ENCODE measurements at places on chromosomes 5 and 9.

GRCh38 chr5:94693043-94693822, 74.8 kb downstream of the SLF1 start:
- H3K36me3 ChIP-seq: peaks cover 2% of the 10 kb centered on the region
- no peak overlapping the region for H3K27ac ChIP-seq
- H3K4me1 ChIP-seq: no peaks in the 10 kb centered on the region
- H3K27me3 ChIP-seq: no peaks in the 10 kb centered on the region
- DNase-seq: peak; percentile 46

- H3K36me3 ChIP-seq: no peaks in the 10 kb centered on the region
- H3K27ac ChIP-seq: no peak overlapping the region
- no peak overlapping the region for H3K4me3 ChIP-seq
- no peaks in the 10 kb centered on the region for H3K4me1 ChIP-seq
- no peak for DNase-seq
Observed at GRCh38 chr9:122186777-122187470, 27.2 kb downstream of the MORN5 start.

- H3K4me1 ChIP-seq: no peaks in the 10 kb centered on the region
- H3K36me3 ChIP-seq: no peaks in the 10 kb centered on the region
- peak; percentile 7 for DNase-seq
- no peak overlapping the region for H3K4me3 ChIP-seq
Observed at GRCh38 chr9:18683312-18683711, 209.4 kb downstream of the ADAMTSL1 start.

- H3K27ac ChIP-seq: no peak overlapping the region
- H3K4me3 ChIP-seq: no peak overlapping the region
- DNase-seq: no peak
- peaks cover 8% of the 10 kb centered on the region for H3K36me3 ChIP-seq
- no peaks in the 10 kb centered on the region for H3K27me3 ChIP-seq
Observed at GRCh38 chr9:111920531-111920930, 23.9 kb downstream of the UGCG start.

- H3K36me3 ChIP-seq: no peaks in the 10 kb centered on the region
- no peak for DNase-seq
- H3K4me3 ChIP-seq: no peak overlapping the region
- no peak overlapping the region for H3K27ac ChIP-seq
- no peaks in the 10 kb centered on the region for H3K27me3 ChIP-seq
Observed at GRCh38 chr9:35680331-35681105, 6.8 kb downstream of the CA9 start.

GRCh38 chr9:72773570-72773969, 179.3 kb downstream of the ALDH1A1 start:
- no peaks in the 10 kb centered on the region for H3K27me3 ChIP-seq
- H3K36me3 ChIP-seq: no peaks in the 10 kb centered on the region
- no peak overlapping the region for H3K27ac ChIP-seq

DNA sequence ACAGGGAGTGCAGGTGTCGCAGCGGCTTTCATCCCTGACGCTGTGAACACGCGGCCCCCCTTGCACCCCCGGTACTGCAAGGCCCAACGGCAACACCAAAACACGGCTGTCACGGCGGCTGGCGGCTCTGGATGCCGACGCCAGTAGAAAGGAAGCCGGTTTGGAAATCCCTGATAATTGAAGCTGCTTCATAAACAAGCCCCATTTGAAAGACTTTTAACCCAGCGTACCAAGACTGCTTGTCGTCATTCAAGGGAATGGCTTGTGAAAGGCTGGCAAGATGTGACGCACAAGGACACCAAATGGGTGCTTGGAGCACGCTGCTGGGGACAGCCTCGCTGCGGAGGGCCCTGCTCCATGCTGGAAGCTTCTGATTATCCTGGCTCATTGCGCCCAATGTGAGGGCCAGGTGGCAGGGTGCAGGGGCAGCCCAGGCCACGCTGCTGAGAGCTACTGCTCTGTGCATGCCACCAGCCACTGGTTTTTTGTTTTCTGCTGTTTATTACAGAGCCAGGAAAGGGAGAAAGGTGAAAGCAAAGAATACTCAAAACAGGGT, 63.1 kb downstream of the GTF3C4 start:
- no peaks in the 10 kb centered on the region for H3K27me3 ChIP-seq
- no peak for DNase-seq
- no peak overlapping the region for H3K4me3 ChIP-seq
- no peaks in the 10 kb centered on the region for H3K36me3 ChIP-seq

- no peaks in the 10 kb centered on the region for H3K4me1 ChIP-seq
- H3K36me3 ChIP-seq: no peaks in the 10 kb centered on the region
- no peak overlapping the region for H3K4me3 ChIP-seq
- no peak for DNase-seq
- H3K27me3 ChIP-seq: no peaks in the 10 kb centered on the region
Observed at GRCh38 chr9:116175614-116176013, 22.0 kb downstream of the PAPPA start.

DNA sequence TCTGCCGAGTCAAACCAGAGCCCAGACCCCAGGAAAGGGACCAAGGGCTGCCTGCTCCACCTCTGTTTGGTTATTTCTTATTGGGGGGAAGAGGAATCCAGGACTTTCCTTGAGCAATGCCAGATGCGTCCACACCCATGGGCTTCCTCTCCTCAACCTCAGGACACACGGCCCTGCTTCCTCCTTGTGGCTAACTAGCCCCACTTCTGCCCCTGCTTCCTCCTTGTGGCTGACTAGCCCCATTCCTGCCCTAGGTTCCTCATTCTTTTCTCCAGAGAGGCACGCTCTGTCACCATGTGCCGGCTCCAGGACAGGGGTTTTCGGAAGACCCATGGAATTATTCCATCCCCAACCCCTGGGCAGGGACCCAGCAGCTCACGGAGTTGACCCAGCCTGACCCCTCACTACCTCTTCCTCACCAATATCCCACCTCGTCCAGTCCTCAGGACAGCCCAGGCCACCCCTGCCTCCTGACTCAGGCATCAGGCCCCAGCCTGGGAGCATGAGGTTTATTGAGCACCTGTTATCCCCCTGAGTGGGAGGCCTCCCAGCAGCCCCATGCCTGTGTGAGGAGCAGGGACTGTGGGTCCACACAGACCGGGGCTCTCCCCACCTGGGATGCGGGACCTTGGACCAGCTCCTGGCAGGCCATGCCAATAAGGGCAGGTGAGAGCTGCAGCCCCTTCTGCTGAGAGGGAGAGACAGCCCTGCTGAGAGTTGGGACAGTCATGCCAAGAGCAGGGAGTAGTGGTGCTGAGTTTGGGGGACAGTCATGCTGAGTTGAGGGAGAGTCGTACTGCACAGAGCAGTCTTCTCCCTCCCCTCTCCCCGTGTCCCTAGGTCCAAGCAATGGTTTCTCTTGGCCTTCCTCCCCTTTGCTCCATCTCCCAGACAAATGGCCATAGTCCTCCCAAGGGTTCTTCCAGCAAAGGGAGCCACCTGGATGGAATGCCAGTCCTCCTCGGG, 11.8 kb upstream of the FCN1 start:
- no peaks in the 10 kb centered on the region for H3K36me3 ChIP-seq
- H3K4me1 ChIP-seq: no peaks in the 10 kb centered on the region

GRCh38 chr9:124357721-124358361, 57.4 kb downstream of the PSMB7 start:
- H3K27ac ChIP-seq: no peak overlapping the region
- no peak for DNase-seq
- no peak overlapping the region for H3K4me3 ChIP-seq
- H3K36me3 ChIP-seq: peaks cover 7% of the 10 kb centered on the region

DNA sequence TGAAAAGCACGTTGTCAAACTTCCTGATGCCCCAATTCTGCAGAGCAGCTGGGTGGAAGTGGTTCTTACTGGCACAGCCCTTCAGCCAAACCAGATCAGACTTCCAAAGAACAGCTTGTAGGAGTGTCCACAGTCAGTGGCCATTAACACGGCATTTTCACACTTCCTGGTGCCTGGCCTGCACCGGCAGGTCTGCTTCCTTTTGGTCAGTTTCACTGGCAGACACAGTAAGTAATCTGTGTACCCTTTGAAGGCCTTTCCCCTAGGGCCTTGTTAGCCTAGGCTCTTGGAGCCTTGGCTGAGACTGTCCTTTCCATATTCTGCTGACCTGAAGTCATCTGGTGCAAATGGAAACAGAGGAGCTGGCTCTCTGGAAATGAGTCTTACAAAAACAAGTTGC, 297.5 kb upstream of the TNC start:
- no peaks in the 10 kb centered on the region for H3K27me3 ChIP-seq
- DNase-seq: no peak
- no peak overlapping the region for H3K27ac ChIP-seq
- H3K4me3 ChIP-seq: no peak overlapping the region
- H3K36me3 ChIP-seq: no peaks in the 10 kb centered on the region
- H3K4me1 ChIP-seq: no peaks in the 10 kb centered on the region

GRCh38 chr9:137960496-137960895, 82.9 kb downstream of the CACNA1B start:
- H3K27me3 ChIP-seq: no peaks in the 10 kb centered on the region
- no peaks in the 10 kb centered on the region for H3K36me3 ChIP-seq
- no peaks in the 10 kb centered on the region for H3K4me1 ChIP-seq
- no peak overlapping the region for H3K4me3 ChIP-seq

GRCh38 chr9:15249981-15250380, 57.0 kb downstream of the TTC39B start:
- H3K27ac ChIP-seq: no peak overlapping the region
- no peak for DNase-seq
- no peaks in the 10 kb centered on the region for H3K27me3 ChIP-seq
- H3K4me3 ChIP-seq: no peak overlapping the region
- H3K4me1 ChIP-seq: no peaks in the 10 kb centered on the region
- no peaks in the 10 kb centered on the region for H3K36me3 ChIP-seq

DNA sequence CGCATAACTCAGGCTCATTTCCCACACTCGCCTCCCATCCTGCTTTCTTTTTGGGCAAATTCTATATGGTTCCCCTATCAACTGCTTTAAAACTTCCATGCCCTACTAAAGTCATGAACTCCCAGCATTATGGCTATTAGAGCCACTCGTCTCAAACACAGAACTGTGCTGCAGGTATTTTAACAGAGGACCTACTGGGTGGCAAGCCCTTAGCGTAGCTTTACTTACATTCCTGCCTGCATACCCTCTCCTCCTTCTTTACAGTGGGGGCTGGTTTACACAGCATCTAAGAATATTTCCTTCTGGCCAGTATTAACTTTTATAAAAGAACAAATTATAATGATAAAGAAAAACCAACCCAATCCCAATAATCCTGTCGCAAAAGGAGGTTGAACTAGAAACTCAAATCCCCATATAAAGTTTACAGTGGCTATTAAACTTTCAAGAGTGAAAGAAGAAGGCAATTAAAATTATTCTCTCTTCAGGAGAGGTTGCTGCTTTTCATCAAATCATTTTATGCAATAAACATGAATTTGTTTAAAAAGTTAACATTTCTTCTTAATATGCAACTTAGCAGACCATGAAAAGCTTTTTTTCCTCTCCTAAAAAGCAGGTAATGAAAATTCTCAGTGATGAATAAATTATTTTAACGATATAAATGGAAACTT, 100.6 kb downstream of the ELAVL2 start:
- no peaks in the 10 kb centered on the region for H3K36me3 ChIP-seq
- no peak overlapping the region for H3K27ac ChIP-seq
- H3K27me3 ChIP-seq: no peaks in the 10 kb centered on the region
- no peak for DNase-seq
- H3K4me3 ChIP-seq: no peak overlapping the region
- no peaks in the 10 kb centered on the region for H3K4me1 ChIP-seq

- peak overlapping the region; percentile 17 for H3K27ac ChIP-seq
- DNase-seq: no peak
- no peaks in the 10 kb centered on the region for H3K27me3 ChIP-seq
- peaks cover 2% of the 10 kb centered on the region for H3K36me3 ChIP-seq
- peaks cover 6% of the 10 kb centered on the region for H3K4me1 ChIP-seq
Observed at GRCh38 chr5:112738191-112738560, 491 bp downstream of the APC start.

DNA sequence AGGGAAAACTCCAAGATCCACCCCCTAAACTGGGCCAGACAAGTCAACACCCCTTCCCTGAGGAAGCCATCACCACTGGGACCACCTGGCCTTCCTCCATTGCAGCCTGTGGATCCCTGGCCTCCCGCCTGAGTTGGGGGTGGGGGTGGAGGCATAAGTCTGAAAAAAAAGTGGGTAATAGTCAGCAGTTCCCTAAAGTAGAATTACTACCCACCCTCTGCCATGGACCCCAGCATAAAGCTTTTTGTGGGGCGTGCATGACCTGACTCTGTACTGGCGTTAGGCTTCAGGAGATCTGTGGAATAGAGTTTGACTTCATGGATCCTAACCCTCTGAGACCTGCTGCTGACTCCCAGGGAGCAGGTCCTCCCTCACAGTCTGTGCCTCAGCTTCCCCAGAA, 2.0 kb upstream of the CXXC5 start:
- H3K27ac ChIP-seq: no peak overlapping the region
- DNase-seq: no peak
- no peaks in the 10 kb centered on the region for H3K36me3 ChIP-seq
- no peaks in the 10 kb centered on the region for H3K27me3 ChIP-seq
- peaks cover 9% of the 10 kb centered on the region for H3K4me1 ChIP-seq

GRCh38 chr5:64971513-64971912, 202.8 kb downstream of the CWC27 start:
- H3K27me3 ChIP-seq: no peaks in the 10 kb centered on the region
- H3K4me3 ChIP-seq: no peak overlapping the region
- no peak overlapping the region for H3K27ac ChIP-seq
- DNase-seq: no peak
- H3K4me1 ChIP-seq: no peaks in the 10 kb centered on the region

GRCh38 chr9:114856942-114857315, 51.1 kb upstream of the TNFSF15 start:
- H3K27ac ChIP-seq: no peak overlapping the region
- H3K27me3 ChIP-seq: no peaks in the 10 kb centered on the region

DNA sequence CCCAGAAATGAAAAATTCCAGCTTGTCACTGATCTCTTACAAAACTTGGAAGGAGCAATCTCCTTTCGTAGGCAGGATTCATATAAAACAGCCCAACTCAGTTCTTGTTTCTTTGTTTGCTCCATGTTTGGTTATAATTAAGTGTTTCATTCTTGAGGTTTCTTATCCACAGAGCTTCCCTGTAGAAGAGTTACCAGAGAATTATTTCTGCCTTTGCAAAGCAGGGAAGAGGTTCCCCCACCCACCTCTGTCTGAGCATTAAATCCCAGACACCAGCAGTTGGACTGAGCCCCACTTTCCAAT, 34.1 kb upstream of the RAI14 start:
- H3K4me1 ChIP-seq: no peaks in the 10 kb centered on the region
- H3K27me3 ChIP-seq: no peaks in the 10 kb centered on the region
- H3K27ac ChIP-seq: no peak overlapping the region
- no peak for DNase-seq
- H3K4me3 ChIP-seq: no peak overlapping the region

DNA sequence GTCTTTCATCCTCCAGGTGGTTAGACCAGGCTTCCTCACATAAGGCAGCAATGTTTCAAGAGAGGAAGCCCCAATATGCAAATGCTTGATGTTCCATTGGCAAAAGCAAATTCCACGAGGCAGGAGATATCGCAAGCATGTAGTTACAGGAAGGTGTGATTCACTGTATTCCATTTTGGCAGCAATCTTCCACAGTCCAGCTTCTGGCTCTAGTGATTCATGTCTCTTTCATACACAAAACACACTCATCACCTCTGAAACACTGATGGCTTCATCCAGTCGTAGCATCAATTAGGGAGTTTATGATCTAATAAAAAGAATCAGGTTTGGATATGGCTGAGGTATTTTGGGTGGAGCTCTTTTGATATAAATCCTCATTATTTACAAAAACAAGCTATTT, 552.2 kb upstream of the RIOK2 start:
- no peaks in the 10 kb centered on the region for H3K27me3 ChIP-seq
- no peak overlapping the region for H3K27ac ChIP-seq
- H3K4me3 ChIP-seq: no peak overlapping the region
- no peaks in the 10 kb centered on the region for H3K4me1 ChIP-seq

- H3K36me3 ChIP-seq: no peaks in the 10 kb centered on the region
- peaks cover 10% of the 10 kb centered on the region for H3K4me1 ChIP-seq
- H3K27ac ChIP-seq: no peak within 1 kb of the TSS
- DNase-seq: peak; percentile 67
Observed at GRCh38 chr5:1445313-1445688, at the start of gene SLC6A3. SLC6A3 (minus strand) TSS chr5:1445440; CDS start chr5:1443197, 2,243 bp downstream.
